Islet precursor cell (in vitro differentiated cells): ENCODE measurements at places on chromosomes 5 and 9.

DNA sequence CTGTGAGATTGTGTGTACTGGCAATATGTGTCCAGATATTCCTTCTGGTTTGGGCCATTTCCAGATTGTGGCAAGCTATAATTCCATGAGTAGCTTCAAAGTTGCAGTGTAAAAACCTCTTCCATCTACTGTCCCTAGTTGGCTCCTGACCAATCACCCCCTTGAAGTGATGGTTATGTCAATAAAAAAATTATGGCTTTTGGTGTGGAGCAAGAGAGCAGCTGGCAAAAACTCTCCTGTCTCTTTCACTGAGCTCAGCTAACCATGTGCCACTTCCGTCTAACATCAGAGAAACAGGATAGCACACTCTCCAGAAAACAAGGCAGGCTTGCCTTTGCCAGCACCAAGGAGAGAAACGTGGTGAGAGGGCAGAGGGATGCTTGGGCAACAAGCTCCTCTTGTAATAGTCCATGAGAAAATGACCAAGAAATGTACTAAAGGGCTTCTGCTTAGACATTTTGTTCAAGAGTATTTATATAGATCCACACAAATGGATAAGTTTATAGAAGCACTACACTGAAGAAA lies 914.4 kb upstream of the SEMA6A start:
- peak; percentile 37 for DNase-seq

DNA sequence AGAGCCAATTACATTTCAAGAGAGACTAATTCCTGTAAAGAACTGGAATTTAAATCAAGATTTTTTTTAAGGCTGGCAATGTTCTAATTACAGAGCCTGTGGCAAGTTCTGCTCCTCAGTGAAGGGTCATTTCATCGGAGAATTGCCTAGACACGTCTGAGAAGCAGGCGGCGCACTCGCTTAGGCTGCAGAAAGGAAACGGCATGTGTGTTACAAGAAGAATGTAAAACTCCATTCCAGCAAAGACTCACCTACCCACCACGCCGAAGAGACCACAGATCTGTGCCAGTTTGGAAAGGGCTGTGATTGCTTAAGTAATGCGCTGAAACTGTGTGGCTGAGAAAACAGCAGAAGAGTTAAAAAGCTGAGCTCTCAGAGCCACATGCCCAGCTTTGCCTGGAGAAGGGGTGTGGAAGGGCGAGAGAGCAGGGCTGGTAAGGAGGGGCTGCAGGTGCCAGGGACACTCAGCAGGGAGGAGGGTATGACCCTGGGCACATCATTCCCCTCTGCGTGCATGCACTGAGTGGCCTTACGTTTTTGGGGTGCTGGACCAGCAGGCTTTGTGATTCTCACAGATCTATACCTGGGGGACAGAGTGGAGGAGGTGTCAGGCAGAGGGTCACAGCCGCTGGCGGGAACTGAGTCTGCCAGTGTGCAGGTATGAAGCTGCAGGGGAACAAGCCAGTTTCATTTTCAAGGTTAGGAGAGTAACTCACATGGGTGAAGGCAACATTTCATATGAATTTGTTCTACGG lies 17.8 kb upstream of the SLC25A51 start:
- peak; percentile 50 for DNase-seq

DNA sequence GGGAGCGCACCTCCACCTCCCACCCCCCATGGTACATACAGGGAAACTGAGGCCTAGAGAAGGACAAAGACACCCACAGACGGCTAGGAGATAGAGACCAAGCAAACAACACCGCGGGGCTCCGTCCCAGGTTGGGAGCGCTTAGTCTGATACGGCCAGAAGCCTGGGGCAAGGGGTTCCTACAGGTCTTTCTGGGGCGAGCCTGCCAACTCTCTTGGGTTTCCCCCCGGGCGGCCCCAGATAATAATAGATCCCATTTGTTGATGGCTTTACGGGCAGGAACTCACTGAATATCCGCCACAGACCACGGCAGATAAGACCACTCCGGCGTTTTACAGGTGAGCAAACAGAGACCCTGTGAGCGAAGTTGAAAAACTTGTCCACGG lies 5.0 kb upstream of the EBF1 start:
- DNase-seq: no peak

- DNase-seq: peak; percentile 52
Measured at GRCh38 chr9:4933177-4933576, 51.9 kb upstream of the JAK2 start.

DNA sequence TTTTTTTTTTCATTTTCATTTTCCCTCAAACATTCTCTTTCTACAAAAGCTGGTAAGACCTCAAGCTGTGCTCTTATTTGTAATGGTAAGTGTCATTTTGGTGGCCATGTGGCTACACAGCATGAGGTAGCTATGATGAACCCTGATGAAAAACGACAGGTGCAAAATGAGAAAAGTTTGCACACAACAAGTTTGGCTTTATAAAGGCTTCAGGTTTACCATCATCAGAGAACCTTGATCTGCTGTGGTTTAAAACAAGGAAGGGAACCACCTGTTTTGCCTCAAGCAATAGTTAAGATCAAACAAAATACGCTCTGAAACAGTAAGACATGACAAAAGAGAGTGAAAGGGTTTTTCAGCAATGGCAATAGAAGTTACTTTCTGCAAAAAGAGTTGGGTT lies 1124.6 kb upstream of the ACO1 start:
- DNase-seq: no peak

DNA sequence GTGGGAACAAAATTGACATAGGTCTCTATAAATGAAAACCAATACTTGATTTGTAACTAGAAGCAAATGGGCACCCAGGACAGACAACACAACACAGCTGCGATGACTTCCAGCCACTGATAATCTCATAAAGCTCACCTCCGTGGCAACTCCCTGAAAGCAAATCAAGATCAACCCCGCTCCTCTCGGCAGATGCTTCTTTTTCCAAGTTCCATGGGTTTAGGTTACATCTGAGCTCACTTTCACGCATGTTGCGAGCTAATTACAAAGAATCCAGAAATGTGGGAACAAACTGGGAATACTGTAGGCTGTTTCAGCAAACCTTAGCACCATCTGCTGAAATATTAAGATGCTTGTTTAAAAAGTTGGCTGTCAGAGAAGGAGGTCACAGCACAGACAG lies 153.9 kb downstream of the ELAVL2 start:
- DNase-seq: no peak

GRCh38 chr9:27847380-27847779 lies 274.1 kb upstream of the C9orf72 start:
- DNase-seq: no peak

DNA sequence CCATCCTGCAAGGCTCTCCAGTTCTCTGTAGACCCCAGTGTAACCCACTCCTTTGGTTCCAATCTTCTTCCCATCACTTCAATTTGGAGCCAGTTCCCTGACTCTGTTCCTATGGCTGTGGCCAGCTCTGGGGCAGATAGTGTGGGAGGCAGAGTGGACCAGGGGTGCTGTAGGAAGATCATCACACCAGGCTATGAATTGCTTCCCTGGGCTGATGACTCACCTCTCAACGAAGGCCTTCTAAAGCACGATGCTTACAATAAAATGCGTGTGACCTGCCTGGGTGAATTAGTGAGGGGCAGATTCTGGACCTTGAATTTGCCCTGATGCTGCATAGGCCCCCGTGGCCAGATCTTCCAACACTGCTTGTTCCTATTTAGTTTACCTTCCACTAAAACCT lies 289.7 kb downstream of the FBXL7 start:
- no peak for DNase-seq

DNA sequence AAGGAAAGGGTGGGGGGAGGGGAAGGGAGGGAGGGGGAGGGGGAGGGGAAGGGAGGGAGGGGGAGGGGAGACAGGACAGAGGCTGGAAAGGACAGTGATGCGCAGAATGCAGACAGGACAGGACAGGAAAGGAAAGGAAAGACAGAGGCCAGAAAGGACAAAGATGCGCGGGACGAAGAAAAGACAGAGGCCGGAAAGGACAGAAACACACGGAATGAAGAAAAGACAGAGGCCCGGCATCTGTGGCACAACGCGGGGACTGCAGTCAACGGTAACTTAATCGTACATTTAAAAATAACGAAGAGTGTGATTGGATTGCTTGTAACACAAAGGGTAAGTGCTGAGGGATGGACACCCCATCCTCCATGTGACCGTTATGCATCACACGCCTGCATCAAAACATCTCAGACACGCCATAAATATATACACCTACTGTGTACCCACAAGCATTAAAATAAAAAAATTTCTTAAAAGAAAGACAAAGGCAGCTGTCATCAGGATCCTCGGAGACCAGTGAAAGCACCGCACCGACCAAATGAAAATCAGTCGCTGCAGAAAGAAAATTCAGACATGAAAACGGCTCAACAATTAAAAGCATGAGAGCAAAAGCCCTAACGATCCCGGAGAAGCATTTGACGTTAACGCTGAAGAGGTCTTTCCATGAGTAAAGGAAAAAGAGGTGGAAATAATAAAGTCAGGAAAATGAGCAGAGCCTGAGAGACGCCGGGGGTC lies 52.9 kb upstream of the EXOC3 start:
- DNase-seq: no peak

- no peak for DNase-seq
Measured at GRCh38 chr5:142758796-142759145, 11.4 kb upstream of the ARHGAP26 start.
